Activated CD4-positive, CD25-positive, alpha-beta regulatory T cell (primary cell): ENCODE measurements at places on chromosomes 1 and 21.

- no peak for DNase-seq
Measured at GRCh38 chr1:172745014-172745413, 86.1 kb downstream of the FASLG start.

DNA sequence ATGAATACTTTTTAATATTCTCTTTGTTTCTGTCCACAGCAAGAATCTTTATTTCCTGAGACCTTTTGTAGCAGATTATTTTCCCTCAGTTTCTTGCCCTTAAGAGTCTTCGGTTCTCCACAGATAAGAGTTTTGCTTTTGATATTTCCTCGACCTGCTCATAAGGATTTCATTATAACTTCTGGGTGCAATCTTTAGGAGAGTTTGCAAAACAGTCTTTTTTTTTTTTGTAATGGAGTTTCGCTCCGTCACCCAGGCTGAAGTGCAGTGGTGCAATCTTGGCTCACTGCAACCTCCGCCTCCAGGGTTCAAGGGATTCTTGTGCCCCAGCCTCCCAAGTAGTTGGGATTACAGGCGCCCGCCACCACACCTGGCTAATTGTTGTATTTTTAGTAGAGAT, 10.1 kb upstream of the UBE4B start:
- no peak for DNase-seq

DNA sequence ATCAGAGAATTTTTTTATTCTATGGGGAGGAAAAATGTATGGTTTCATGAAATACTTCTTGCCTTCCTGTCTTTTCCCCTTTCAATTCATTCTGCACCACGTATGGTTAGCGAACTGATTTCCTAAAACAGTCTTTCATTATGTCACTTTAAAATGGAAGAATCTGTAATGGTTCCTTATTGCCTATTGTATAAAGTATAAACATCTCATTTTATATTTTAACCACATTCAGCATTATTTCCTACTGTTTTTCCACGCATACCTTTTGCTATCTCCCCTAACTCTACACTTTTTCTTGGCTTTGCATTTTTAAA, 232.3 kb upstream of the B3GALT2 start:
- no peak for DNase-seq

GRCh38 chr1:54017979-54018378, at the start of gene LDLRAD1:
Gene LDLRAD1, minus strand, starts transcription at chr1:54018186. Its CDS starts 74 bp downstream, at chr1:54018112.
- DNase-seq: no peak

- DNase-seq: no peak
Measured at GRCh38 chr21:45513741-45514310, 28.4 kb downstream of the SLC19A1 start.

- DNase-seq: no peak
Measured at GRCh38 chr1:182587666-182588499, 1.2 kb downstream of the RNASEL start.

DNA sequence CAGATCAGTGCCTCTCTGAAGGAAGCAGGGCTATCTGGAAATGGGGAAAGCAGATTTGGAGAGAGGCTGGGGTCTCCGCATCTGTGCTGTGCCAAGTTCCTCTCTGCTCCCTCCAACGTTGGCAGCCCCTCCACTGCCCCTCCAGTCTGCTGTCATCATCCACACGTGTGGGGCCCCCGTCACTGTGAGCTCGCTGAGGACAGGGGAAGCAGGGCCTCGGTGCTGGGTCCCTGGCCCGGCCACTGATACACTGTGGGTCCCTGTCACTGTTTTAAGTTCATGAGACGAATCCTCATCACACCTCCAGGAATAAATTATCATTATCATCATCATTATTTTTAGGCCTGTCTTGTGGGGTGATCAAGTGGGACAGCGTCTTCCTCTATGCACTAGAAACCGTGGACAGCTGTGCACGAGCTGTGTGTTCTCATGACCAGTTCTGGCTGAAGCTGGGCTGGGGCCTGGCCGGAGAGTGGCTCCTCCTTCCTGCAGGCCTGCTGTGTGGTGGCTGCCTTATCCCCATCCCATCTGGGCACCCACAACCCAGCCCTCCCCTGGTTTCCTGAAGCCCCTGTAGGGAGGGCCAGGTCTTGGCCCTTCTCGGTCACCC, 52.2 kb downstream of the DMRTB1 start:
- DNase-seq: no peak

DNA sequence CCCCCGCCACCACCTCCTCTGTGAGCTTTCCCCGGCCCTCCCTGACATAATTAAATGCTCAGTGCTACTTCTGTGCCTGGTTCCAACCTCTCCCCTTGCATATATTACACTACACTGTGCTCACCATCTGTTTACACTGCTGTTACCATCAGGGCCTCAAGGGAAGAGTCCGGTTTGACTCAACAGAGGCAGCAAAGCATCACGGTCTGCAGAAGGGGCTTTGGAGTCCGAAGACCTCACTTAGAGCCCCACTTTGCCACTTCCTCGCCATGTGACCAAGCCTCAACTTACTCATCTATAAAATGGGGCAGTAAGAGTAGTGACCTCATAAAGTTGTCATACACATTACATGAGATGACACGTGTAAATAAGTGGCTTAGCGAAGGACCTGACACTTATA, 27.4 kb downstream of the KCNN3 start:
- DNase-seq: no peak

DNA sequence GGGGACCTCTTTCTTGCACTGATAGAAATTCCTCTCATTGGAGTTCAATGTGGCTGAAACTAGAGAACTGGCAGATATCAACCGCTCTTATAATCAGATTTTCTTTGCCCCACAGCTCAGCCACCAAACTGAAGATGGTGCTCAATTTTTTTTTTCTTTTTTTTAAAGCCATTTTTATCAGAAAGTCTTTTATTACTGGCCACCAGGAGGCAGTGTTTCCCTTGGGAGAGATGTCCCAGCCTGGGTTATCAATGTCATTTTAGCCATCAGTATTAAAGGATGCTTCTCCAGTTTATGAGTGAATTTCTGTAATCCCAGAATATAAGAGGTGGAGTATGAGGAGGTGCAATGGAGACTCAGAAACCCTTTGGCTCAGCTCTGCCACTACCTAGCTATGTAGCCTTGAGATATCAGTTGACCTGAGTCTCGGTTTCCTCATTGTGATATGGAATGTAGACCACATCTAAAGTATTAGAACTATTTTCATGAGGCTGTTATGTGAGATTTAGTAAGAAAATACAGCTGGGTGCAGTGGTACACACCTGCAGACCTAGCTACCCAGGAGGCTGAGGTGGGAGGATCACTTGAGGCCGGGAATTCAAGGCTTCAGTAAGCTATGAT, 27.6 kb downstream of the CD244 start:
- DNase-seq: no peak

DNA sequence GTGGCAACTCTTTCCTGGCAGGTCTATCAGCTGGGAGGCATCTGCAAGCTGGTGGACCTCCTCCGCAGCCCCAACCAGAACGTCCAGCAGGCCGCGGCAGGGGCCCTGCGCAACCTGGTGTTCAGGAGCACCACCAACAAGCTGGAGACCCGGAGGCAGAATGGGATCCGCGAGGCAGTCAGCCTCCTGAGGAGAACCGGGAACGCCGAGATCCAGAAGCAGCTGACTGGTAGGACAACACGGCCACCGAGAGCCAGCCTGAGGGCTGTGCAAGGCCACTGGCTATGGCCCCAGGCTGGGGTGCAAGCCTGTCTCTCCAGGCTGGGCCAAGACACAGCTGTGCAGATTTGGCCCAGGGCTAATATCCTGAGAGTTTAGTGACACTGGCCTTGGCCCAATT, 34.2 kb downstream of the PKP1 start:
- no peak for DNase-seq

DNA sequence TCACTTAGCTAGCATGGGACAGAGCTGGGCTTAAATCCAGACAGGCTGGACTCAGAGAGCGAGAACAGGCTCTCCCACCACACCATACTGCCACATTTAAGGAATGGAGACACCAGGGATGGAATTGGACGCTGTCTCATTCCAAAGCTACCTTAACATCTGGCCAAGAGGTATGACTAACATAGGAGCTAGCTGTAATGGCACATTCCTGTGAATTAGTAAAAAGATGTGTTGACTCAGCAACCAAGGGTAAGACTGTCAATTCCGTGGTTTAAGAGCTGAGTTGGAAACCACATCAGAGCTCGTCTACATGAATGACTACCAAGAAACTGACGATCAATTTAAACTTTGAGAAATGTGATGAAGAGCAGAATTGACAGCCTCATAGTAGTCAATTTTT, 8.3 kb upstream of the TNFRSF9 start:
- DNase-seq: no peak

GRCh38 chr1:116972674-116973030, 28.9 kb upstream of the CD101 start:
- no peak for DNase-seq

DNA sequence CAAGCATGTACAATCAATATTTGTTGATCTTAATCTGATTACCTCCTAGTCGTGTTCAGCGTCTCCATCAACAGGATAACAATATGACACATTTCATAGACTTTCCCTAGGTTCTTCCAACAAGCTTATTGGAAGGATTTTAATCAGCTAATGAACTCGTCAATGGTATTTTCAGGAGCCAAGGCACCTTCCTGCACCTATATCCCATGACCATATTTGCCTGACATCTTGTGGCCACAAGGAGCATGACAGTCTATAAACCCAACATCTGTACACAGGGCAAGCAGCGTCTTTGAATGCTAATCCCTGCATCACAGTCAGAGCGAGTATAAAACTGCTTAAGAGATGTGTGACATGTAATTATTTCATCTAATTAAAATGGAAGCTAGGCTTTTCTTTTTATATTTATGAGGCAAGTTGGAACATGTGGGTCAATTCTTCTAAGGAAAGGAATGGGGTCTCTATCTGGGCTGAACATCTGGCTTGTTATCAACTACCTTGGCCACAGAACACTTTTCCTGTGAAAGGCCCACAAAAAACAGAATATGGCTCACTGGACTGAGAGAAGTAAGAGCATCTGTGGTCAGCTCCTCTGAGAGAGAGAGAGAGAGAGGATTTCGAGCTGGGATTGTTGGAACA, 388.8 kb downstream of the NTNG1 start:
- no peak for DNase-seq

DNA sequence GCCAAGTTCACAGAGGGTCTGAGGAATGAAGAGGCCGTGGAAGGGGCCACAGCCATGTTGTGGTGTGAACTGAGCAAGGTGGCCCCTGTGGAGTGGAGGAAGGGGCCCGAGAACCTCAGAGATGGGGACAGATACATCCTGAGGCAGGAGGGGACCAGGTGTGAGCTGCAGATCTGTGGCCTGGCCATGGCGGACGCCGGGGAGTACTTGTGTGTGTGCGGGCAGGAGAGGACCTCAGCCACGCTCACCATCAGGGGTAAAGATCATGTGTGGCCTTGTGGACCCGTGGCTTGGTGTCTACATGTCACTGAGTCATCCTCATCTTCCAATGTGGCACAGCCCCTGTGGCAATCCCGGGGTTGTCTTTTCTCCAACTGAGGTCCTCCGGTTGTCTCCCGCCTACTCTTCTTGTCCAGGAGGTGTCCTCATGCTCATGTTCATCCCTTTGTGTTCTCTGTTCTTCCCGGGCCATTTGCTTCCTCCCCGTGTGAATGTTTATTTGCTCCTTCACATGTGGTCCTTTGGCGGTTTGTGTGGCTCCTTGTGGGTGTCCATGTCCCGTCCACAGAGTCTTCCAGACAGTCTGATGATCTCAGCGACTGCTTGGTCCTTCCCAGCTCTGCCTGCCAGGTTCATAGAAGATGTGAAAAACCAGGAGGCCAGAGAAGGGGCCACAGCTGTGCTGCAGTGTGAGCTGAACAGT, 84.2 kb downstream of the OBSCN start:
- DNase-seq: no peak

- no peak for DNase-seq
Measured at GRCh38 chr21:26529526-26529925, 43.6 kb downstream of the CYYR1 start.

DNA sequence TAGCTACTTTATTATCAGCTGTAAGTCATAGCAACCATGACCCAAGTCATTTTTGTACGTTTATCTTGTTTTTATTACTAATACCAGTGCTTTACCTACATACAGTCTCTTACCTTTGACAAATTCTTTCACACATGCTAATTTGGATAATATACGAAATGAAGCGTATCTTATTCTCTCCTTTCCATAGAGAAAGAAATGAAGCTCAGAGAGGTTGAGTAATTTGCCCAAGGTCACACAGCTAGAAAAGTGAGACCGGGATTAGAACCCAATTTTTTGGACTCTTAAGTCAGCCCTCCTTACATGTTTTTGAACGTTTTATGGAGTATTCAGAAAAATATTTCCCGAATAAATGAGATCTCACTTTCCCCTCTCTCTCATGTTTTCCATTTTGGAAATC, 52.6 kb downstream of the OLIG1 start:
- DNase-seq: no peak

- DNase-seq: no peak
Measured at GRCh38 chr1:65435987-65436386, 15.5 kb downstream of the LEPR start.

GRCh38 chr1:78094639-78095038, 48.9 kb downstream of the GIPC2 start:
- no peak for DNase-seq

- no peak for DNase-seq
Measured at GRCh38 chr1:41358131-41359021, 2.9 kb upstream of the FOXO6 start.

DNA sequence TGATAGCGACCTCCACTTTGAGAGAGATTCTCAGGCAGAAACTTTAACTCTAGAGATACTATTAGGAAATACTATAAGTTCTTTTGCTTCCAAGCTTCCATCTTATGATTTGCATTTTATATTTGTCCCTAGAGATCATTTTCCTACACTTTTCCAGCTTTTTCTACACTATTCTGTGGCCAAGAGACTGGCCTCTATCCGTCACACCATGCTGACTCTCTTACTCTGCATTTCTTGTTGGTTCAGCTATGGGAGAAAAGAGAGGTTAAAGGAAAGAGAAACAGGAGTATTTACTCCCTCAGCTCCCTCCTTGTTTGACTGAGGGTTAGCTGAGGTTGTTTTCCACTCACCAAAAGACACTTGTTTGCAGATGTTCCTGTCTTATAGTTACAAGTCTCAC, 665.6 kb upstream of the CXADR start:
- no peak for DNase-seq

DNA sequence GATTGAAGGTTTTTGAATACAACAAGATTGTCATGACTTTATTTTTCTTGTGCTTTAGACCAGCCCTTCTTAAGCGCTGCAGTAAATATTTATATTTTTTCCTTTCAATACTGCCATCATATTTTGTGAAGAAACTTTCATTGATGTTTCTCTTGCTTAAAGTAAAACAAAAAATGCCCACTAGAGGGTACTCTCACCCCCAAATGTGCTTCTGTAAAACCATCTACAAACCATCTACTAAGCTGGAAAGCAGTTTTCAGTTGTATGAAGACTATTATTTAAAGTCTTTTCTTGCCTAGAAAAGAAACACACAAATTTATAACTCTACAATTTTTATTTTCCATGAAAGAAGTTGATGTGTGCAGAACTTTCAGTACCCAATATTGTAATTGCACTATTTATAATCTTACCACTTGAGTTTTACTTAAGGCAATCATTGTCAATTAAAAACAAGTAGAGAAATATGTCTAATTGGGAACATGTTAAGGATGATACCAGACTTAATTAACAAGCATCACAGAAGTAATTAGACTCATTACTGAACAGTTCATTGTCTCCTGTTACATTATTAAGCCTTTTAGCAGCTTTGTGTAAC, 10.7 kb downstream of the LEPR start:
- DNase-seq: no peak

- DNase-seq: no peak
Measured at GRCh38 chr1:16015960-16016901, 1.6 kb downstream of the HSPB7 start.
